ENCODE measurements at places on chromosomes 2 and 18.

DNA sequence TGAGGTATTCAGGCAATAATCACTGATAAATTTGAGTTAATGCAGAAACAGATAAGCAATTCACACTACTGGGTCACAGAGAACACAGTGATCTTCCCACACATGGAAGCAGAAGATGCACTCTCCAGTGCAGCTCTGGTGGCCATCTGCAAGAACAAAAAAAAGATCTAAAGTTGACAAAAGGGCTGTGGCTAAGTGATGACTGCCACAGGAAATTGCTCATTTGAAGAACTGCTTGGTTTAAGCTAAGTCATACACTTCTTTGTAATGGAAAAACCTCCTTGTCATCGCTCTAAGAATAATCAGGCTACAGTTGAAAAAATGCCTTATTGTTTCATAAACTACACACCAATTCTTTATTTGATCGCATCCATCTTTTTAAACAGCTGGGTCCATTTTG is 115.1 kb downstream of the DTNB start:
- peak; percentile 28 for DNase-seq

DNA sequence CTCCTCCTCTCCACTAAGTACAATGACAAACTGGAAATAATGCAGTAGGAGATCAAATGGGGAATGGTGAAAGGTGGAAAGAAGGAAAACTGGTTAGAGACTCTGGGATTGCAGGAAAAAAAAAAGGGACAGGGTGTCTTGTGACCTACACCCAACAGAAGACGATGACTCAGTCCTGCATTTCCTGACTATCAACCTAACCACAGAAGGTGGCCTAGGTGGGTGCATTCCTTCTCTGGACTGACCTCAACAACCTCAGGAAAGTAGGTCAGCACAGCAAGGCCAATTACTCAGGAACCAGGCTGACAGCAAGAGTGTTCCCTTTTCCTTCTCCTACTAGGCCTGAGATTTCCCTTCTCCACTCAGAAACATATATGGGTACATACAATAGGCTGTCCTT is 1386.4 kb upstream of the ZEB2 start:
- peak; percentile 47 for DNase-seq

- no peak for DNase-seq
Measured at GRCh38 chr2:2870106-2870505, 507.5 kb downstream of the EIPR1 start.

GRCh38 chr2:174121175-174121574 is 127.2 kb downstream of the OLA1 start:
- no peak for DNase-seq
